Trophoblast cell (in vitro differentiated cells and primary cell): ENCODE measurements at places on chromosomes 6 and 20.

GRCh38 chr20:33604084-33604990 lies 57.8 kb upstream of the C20orf144 start:
- DNase-seq = no peak

- peak; percentile 87 for DNase-seq
These were observed 592 bp upstream of the CDYL start for GRCh38 chr6:4775494-4776130.

- DNase-seq = no peak
These were observed 2.2 kb downstream of the HSPA1B start for GRCh38 chr6:31829633-31830283.

DNA sequence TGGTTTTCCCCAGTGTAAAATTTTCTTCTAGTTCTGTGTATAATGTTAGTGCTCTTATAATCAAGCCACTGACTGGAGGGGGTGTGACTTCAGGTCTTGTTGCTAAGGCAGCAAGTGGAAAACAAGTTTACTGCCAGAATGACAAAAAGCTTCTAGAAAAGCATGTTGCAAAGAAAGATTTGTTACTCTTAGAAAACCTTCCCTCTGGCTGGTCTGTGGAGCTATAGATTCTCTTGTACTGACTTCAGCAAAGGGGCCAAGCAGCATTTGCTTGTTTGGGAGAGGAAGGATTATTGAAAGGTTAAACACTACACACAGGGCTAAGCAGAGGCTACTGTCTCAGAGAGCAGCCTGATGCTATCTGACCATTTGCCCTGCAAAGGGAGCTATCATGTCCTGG lies 288.8 kb downstream of the BTBD9 start:
- DNase-seq = peak; percentile 19

- DNase-seq = no peak
These were observed 84.9 kb upstream of the TMEM181 start for GRCh38 chr6:158474961-158475343.

GRCh38 chr20:36548006-36548315 lies 6.6 kb downstream of the MYL9 start:
- DNase-seq = no peak

DNA sequence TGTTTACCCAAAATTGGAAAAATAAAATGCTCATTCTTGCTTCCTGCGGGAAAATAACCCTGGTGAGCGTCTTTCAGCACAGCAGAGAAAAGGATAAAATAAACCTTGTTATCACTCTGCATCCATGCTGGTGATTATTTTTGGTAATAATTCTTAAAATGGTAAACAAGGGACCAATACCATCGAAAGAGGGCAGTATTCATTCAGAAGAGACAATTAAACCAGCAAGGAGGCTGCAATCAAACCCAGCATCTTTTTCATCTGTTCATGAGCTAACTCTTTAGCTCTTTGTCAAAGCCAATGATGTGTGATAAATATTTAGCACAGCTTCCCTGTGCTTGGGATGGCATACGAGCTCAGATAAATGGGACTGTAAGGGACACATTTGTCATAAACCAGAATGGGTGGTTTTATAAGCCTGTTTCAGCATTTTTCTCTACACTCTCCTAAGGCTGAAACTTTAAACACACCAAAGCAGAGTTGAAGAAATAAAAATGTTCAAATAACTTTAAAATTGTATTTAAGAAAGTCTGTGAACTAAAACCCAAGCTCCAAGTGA lies 34.4 kb downstream of the CDH26 start:
- no peak for DNase-seq

DNA sequence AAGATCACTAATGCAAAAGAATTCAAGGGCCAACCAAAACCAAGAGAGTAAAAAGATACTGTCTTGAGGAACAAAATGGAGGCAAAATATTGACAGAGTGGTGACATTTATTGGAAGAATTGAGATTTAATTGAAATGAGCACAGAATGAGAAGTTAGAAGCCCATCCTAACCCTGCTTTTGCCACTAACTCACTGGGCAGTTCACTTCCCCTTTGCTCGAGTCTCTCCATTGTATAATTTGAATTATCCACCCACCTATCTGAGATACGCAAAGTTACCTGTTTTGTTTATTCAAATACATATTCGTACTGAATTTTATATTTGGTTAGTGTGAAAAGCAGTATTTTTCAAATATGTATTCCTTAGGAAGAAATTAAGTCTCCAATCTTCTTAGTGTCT lies 204.5 kb upstream of the PRDM1 start:
- DNase-seq = no peak

DNA sequence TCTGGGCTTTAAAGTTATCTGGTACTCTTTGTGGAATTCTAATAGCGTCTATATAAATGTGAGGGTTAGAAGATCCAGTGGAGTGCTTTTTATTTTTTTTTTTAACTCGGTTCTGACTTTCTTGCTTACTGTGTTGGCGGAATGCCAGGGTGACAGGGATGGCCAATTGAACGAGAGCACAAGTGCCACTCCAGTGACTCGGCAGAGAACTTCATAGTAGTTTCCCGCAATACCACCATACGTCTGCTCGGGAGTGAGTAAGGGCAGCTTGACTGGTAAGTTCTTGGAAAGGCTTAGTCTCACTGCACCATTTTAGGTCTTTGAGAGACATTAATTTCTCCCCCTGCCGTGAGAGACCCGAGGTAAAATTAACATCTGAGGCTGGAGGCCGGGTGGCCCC lies 49.4 kb upstream of the TULP1 start:
- peak; percentile 62 for DNase-seq

GRCh38 chr20:62159839-62160238 lies 16.3 kb downstream of the SS18L1 start:
- DNase-seq = peak; percentile 51

- DNase-seq = peak; percentile 78
These were observed 20.0 kb upstream of the NFATC2 start for GRCh38 chr20:51562332-51563173.

- DNase-seq = no peak
These were observed 198.4 kb downstream of the HAO1 start for GRCh38 chr20:7741866-7742265.

DNA sequence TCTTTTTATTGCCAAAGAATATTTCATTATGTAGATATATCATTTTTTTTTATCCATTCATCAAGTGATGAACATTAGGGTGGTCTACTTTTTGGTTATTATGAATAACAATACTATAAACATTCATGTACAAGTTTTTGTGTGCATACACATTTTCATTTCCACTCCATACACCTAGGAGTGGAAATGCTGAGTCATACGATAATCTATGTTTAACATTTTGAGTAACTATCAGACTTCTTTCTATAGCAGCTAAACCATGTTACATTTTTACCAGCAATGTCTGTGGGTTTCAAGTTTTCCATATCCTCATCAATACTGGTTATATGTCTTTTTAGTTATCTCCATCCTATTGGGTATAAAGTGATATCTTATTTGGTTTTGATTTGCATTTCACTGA lies 65.7 kb downstream of the PRSS35 start:
- DNase-seq = no peak

DNA sequence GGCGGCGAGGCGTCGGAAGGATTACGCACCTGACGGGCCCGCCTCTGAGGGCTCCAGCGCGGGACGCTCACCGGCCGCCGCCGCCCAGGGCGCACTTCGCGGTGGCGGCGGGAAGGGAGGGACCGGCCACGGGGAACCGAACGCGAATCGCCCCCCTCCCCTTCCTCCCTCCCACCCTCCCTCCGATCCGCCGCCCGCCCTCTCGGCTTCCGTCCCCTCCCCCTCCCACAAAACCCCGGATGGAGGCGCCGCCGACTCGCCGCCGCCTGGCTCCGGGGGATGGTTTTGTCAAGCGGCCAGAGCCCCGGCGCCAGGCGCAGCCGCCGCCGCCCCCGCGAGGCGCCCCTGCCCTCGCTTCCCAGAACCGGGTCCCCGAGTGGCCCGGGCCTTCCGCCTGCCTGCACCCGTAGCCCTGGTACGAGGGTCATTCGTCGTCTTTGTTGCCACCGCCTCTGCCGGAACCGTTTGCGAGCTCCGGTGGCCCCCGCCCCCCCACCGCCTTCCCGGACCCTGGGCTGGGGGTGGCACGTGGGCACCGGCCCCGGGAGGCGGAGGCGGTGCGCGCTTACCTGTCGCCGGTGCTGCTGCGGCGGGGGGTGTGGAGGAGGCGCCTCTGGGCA lies 398 bp downstream of the ZBTB2 start:
- peak; percentile 35 for DNase-seq
